ENCODE measurements at places on chromosomes 16 and 17. TPM values are rescaled to one million over a fixed set of nuclear protein-coding genes. Genes with fewer than 3 reads are reported as not detected.

The ZNF785 gene
- polyA plus RNA-seq = 44.1 TPM

The C16orf89 gene
- not detected for polyA plus RNA-seq

The PIK3R5 gene
- not detected for polyA plus RNA-seq

The SLC2A4 gene
- not detected for polyA plus RNA-seq

The ACE gene
- 1.5 TPM for polyA plus RNA-seq

The RASL10B gene
- 10.7 TPM for polyA plus RNA-seq

The MT1G gene
- not detected for polyA plus RNA-seq

Measured in neural cell (in vitro differentiated cells).